ENCODE measurements at places on chromosomes 16 and 17. TPM values are rescaled to one million over a fixed set of nuclear protein-coding genes. Genes with fewer than 3 reads are reported as not detected.

MFAP4 gene
- 271 TPM for total RNA-seq

TNFRSF13B gene
- total RNA-seq = not detected

GALNS gene
- total RNA-seq = 29.5 TPM

KRTAP9-2 gene
- not detected for total RNA-seq

DNAI2 gene
- total RNA-seq = not detected

NACA2 gene
- not detected for total RNA-seq

OSGIN1 gene
- total RNA-seq = 10.3 TPM

LHX1 gene
- not detected for total RNA-seq

KCNH4 gene
- 0.32 TPM for total RNA-seq

CCL3 gene
- 6.6 TPM for total RNA-seq

HOXB6 gene
- total RNA-seq = 5.8 TPM

TPSD1 gene
- total RNA-seq = not detected

TMEM235 gene
- total RNA-seq = not detected

ENPP7 gene
- not detected for total RNA-seq

MT3 gene
- total RNA-seq = 1.6 TPM

IL17C gene
- total RNA-seq = not detected

KRTAP3-1 gene
- not detected for total RNA-seq

ABCA5 gene
- 20.1 TPM for total RNA-seq

ZNF385C gene
- total RNA-seq = not detected
